ENCODE measurements at places on chromosomes 13 and 19.

DNA sequence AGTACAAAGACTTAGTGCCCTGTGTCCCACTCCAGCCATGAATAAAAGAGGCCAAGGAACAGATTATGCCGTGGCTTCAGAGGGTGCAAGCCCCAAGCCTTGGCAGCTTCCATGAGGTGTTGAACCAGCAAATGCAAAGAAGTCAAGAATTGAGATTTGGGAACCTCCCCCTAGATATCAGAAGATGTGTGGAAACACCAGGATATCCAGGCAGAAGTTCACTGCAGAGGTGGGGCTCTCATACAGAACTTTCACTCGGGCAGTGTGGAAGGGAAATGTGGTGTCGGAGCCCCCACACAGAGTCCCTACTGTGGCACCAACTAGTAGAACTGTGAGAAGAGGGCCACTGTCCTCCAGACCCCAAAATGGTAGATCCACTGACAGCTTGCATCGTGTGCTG is 2421.4 kb downstream of the PCDH9 start:
- DNase-seq, result no peak

DNA sequence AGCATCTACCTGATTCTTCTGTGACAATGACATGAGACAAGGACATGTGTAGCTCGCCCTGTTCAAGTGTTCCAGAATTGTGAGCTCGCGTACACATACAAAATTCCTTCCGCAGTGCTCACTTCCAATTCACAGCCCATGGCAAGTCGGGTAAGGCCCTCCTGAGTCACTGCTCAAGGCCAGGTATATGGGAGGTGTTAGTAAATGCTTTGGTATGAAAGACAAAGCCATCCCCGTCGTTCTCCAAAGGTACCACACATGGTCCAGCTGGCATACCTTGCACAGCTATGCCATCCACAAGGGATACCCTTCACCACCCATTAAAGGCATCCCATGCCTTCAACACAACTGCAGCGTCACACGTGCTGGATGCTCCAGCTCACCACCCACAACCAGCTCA is 4.4 kb upstream of the ELL start:
- DNase-seq, result no peak

DNA sequence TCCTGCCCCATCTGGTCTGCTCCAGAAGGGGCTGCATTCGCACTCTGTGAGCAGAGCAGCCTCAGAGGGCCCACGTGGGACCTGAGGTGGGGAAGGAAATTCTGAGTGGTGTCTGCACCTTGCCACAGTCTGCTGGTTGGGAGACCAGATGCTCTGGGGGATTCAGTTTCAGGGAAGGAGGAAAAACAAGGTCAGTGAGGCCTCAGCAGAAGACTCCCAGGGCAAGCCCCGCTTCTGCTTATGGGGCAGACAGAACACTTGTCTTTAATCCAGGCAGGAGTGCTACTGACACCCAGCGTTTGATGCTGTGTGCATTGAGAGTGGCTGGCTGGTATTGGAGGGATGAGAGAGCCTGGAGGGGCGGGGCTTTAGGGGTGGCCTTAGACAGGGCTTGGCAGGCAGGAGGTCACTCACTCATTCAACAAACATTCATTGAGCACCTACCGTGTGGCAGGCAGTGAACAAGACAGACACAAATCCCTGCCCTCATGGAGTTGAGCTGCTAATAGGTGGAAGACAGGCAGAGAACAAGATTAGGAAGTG is 4.9 kb upstream of the CLEC17A start:
- DNase-seq, result no peak

DNA sequence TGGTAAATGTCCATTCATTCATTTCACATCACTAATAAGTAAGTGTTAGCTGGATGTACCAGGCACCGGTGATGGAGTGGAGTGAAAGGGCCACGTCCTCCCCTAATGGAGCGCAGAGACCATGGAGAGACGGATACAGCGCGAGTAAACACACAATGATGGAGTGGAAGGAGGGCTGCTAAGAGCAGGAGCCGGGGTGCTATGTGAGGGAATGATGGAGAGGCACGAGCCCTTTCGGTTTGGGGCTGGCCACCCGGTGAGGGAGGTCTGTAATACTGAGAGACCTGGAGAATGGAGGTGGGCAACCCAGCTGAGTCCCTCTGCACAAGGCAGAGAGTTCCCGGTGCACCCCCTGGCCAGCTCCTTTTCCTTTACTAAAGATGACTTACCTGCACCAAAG is 53.7 kb downstream of the PEPD start:
- DNase-seq, result no peak

DNA sequence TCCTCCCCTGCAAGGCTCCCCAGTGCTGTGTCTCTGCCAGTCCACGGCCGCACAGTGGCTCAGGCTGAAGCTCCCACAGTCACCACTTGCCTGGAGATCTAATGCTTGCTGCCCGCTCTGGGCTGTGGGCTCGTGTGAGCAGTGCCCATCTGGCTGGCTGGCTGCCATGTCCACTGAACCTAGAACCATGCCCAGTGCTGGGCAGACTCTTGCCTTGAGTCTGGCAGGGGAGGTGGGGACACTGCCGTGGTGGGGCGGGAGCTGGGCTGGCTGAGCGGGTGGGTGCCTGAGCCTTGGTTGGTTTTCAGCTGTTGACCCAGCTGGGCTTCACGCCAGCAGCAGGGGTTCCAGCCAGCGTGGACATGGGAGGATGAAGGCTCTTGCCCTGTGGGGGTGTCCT is 52.3 kb downstream of the CRTC1 start:
- no peak for DNase-seq

GRCh38 chr19:16917401-16917800 is 28.6 kb downstream of the F2RL3 start:
- DNase-seq, result no peak

- DNase-seq, result no peak
Observed at GRCh38 chr19:38718747-38719543, 25.3 kb downstream of the CAPN12 start.

DNA sequence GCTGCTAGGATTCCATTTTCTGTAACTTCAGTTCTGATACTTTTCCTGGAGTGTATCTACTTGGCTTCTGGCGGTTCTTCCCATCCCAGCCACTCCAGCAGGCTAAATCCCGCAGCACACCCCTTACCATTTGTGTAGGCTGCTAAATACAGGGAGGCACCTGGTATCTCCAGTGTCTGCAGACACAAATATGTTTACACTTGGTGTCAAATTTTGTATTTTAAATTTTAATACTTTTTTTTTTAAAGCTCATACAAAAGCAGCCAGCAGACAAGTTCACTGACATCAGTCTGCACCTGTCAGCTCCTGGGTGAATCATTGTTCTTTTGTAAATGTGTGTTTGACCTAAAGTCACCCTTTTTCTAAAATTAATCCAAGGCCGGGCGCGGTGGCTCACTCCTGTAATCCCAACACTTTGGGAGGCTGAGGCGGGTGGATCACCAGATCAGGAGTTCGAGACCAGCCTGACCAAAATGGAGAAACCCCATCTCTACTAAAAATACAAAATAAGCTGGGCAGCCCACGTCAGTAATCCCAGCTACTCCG is 3.4 kb upstream of the ZSCAN4 start:
- no peak for DNase-seq

Data from activated CD8-positive, alpha-beta memory T cell treated with anti-CD3 and anti-CD28 coated beads for 4 hours (primary cell).